DMS153 (cell line): ENCODE measurements at places on chromosomes 11 and 22.

GRCh38 chr22:42883970-42884369, 26.9 kb upstream of the ARFGAP3 start:
- DNase-seq, result no peak

- peak; percentile 7 for DNase-seq
Observed at GRCh38 chr22:50025993-50026392, 13.4 kb upstream of the IL17REL start.

GRCh38 chr11:114219559-114220349, 76.4 kb upstream of the NNMT start:
- DNase-seq, result no peak

- DNase-seq, result no peak
Observed at GRCh38 chr11:116773203-116774097, 663 bp upstream of the BUD13 start.

DNA sequence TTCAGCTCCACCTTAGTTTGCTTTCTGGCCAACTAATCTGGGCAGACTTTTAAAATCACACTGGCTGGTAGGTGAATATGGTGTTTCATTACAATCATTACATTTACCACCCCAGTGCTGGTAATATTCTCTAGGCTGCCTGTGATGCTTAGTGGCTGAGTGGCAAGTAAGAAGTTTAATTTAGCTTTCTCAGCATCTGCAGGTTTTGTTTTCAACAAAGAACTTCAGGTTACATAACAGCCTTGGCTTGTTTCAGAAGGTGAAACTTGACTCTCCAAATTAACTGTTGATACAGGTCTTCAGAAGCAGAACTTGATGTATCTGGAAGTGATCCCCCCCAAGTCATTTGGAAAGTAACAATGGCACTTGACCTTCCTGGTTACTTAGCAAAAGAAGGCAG, 423.3 kb upstream of the CCDC90B start:
- DNase-seq, result no peak
